T-helper 2 cell treated with Interferon-gamma antibody and Interleukin-4, amounts not matched to agents 5 μg/mL and 100 μg/mL, for 36 hours (primary cell): ENCODE measurements at places on chromosomes 12 and 14.

- no peak for DNase-seq
These were observed 175.8 kb upstream of the GRIN2B start for GRCh38 chr12:14157088-14157747.

GRCh38 chr12:19151298-19151697 lies 21.8 kb downstream of the PLEKHA5 start:
- no peak for DNase-seq

GRCh38 chr14:105863296-105864108 lies 337.1 kb downstream of the TMEM121 start:
- no peak for DNase-seq

GRCh38 chr12:130977743-130978095 lies 24.0 kb downstream of the ADGRD1 start:
- no peak for DNase-seq

DNA sequence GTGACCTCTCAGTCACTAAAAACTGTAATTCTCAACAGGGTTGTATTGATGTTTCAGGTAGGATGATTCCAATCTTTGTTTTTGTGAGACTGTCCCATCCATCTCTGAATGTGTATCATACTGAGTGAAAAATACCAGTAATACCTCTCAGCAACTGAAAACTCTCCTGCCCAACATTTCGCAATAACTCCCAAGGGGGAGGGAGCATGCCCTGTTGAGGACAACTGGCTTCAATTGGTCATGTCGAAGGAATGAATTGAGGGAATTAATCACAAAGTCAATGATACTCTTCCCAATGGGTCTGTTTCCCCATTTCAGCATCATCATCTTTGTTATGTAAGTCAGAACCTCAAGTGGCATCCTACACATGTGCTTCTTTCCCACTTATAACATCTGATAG lies 102.4 kb upstream of the E2F7 start:
- DNase-seq: no peak

GRCh38 chr12:121190523-121191031 lies 19.4 kb upstream of the P2RX4 start:
- no peak for DNase-seq

DNA sequence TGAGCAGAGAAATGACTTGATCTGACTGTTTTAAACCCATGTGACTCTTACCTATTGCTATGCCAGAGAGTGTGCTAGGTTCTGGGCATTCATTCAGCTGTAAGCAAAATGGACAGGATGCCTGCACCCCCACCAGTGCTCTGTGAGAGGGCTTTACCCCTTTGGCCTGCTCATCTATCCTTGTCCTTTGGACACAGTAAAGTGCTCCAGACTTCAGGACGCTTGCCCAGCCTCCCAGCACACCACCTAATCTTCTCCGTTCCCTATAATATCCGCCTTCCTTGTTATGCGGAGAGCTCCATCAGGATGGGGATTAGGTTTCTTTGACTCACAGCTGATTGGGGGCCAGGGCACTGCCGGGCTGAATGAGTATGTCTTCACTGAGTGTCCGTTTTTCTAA lies 4.4 kb upstream of the ZNF839 start:
- DNase-seq: no peak

GRCh38 chr12:65858831-65859230 lies 34.5 kb downstream of the HMGA2 start:
- DNase-seq: no peak

DNA sequence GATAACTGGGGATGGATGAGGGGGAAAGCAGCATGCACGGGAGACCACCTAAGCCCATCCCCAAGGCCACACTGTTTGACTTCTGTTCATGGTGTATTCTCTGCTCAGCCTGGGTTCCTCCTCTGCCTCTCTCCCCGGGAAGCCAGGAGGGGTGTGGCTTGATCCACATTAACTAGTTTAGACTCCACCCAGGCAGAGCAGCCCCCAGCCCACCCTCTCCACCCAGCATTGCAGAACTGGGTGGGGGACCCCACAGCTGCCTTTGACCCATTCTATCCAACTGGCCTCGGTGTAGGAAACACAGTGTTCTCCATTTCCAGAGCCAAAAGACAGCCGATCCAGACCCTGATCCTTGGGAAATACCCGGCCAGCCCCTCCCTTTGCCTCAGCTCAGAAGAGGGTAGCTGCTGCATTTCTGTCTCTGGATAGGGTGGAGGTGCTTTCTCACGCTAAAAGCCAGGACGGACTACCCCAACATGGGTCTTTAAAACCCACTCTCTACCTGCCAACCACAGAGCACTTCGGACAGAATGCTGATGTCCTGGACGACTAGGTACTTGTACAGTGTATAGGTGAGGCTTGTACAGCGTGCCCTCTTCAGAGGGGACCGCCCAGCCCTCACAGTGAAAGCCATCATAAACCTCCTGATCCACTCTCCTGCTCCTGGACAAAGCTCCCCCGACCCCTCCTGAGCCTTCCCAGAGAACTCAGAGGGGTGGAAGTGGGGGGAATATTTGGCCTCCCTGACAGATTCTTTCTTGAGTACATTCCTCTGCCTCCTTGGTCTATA lies 9.4 kb downstream of the SPRYD3 start:
- DNase-seq: no peak

- DNase-seq: no peak
These were observed 61.4 kb downstream of the HMGA2 start for GRCh38 chr12:65885716-65886115.

DNA sequence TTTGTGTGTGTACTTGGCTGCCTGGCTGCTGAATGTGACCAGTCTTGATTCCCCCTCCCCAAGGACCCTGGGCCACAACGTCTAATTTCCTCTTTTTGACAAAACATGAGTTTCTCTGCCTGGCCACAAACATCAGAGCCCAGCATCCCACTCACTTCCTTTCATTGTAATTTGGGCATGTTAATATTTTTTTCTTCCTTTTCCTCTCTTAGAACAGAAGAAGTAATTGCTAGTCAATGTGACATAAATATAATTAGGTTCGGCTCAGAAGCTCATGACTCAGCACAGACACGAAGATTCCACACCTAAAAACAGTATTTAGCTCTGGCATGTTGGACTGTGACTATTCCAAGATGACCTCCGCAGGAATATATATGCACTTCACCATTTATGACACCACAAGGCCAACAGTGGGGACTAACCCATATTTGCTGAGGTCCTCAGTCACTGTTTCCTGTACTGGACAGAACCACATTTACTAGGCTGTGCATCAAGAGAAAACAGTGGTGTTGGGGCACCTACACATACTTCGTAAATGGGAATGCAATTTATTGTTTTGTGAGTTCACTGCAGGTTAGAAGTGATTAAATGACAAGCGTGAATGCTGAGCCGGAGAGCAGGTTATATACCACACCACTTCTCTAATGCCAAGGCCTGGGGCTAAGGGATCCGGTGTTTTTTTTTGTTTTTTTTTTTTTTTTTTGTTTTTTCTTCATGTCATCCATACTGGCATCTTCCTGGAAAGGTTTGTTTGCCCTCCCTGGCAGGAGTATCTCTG lies 4.2 kb downstream of the GSG1 start:
- no peak for DNase-seq
